ENCODE measurements at places on chromosomes 6 and 20. TPM values are rescaled to one million over a fixed set of nuclear protein-coding genes. Genes with fewer than 3 reads are reported as not detected.

- peak; percentile 93 for DNase-seq
Observed at GRCh38 chr6:163413345-163414116, 987 bp upstream of the QKI start.

- no peak for DNase-seq
Observed at GRCh38 chr6:88629838-88630494, 333.5 kb downstream of the RNGTT start.

- no peak for DNase-seq
Observed at GRCh38 chr6:80956898-80957297, 795.6 kb downstream of the TENT5A start.

DNA sequence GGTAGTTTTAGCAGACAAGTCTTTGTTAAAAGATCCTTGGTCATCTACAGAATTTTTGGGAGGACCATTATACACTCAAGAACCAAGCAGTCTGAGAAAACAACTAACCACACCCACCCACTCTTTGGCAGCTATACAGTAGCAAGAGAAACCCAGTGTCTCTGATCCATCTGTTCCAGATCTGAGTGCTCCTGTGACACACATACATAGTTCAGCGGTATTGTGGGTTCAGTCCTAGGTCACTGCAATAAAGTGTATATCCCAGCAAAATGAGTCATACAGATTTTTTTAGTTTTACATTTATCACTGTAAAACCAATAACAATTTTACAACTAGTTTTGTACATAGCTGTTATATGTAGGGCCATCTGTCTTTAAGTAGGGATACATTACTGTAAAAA, 47.4 kb upstream of the PAK5 start:
- no peak for DNase-seq

The COL19A1 gene
- total RNA-seq: 0.09 TPM

- DNase-seq: no peak
Observed at GRCh38 chr6:63963769-63964315, 328.2 kb downstream of the PHF3 start.

DNA sequence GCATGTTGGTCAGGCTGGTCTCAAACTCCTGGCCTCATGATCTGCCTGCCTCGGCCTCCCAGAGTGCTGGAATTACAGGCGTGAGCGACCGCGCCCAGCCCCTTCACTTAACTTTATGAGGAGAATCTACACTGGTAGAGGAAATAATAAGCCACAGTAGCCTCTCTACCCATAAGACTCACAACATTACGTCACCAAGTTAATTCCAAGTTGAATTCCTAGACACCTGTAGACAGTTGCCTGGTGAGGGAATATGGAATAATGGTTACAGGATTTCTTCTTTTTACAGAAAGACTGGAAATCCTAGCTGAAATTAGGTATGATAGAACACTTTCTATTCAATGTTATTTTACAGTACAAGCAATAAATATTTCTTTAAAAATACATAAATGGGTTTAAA, 854.5 kb upstream of the EYS start:
- DNase-seq: no peak

DNA sequence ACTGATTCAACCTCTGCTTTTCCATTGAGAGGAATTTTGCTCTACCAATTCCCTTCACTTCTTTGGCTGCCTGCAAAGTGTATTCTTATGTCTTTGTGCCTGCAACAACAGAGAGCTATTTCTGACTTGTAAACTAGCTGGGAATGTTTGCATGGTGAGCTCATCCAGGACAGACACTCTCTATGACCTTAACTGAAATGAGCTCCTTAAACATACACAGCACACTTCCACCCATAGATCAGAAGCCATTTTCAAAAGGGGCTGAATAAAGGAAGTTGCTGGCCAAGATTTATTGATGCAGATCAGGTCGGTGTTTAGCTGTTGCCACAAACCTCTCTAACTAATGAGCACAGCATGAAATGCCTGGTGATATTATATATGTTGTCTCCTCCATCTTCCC, 377.7 kb downstream of the BTBD9 start:
- DNase-seq: peak; percentile 79

DNA sequence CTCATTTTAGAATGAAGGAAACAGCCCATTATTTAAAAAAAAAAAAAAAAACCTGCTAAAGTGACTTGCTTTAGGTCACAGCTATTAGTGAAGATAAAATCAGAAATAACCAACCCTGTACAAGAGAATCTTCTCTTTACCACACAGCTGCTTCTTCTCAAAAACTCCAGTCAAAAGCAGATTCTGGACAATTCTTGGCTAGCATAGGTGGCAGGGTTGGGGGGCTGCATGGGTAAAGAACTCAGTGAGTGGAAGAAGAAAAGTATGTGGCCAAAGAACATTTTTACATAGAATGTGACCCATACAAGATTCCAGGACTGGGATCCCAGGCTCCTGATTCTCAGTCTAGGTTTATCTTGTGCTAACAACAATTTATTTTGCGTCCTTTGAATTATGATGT, 9.4 kb upstream of the FRK start:
- no peak for DNase-seq

GRCh38 chr20:15655295-15655874, 917.9 kb downstream of the KIF16B start:
- no peak for DNase-seq

DNA sequence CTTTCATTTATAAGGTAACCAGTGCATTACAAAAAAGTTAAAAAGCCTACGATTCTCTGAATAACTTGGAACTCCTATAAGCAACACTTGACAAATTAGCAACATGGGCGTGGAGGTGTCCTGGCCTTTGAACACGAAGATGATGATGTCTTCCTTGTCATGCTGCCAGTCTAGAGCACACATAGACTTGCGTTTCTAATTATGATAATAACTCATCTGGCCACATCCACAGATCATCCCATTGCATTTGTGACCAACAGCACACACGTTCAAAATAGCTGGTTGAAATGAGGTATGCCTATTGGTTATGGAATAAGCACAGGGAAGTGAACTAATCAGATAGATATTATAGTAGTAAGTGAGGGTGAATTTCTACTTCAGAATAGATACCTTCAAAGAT, 608.9 kb downstream of the PRKN start:
- DNase-seq: no peak

The CYP39A1 gene
- total RNA-seq: 4.7 TPM

- DNase-seq: peak; percentile 80
Observed at GRCh38 chr20:38460040-38460623, 12.5 kb upstream of the RALGAPB start.

The EPHA7 gene
- 1.5 TPM for total RNA-seq

The ZGPAT gene
- 11.8 TPM for total RNA-seq

The CNKSR3 gene
- 11.7 TPM for total RNA-seq

GRCh38 chr6:131101911-131102680, 33.2 kb upstream of the AKAP7 start:
- peak; percentile 40 for DNase-seq

The TNNC2 gene
- 0.45 TPM for total RNA-seq

- no peak for DNase-seq
Observed at GRCh38 chr6:112286010-112286409, 31.6 kb upstream of the LAMA4 start.

The TOX2 gene
- total RNA-seq: 5.2 TPM

DNA sequence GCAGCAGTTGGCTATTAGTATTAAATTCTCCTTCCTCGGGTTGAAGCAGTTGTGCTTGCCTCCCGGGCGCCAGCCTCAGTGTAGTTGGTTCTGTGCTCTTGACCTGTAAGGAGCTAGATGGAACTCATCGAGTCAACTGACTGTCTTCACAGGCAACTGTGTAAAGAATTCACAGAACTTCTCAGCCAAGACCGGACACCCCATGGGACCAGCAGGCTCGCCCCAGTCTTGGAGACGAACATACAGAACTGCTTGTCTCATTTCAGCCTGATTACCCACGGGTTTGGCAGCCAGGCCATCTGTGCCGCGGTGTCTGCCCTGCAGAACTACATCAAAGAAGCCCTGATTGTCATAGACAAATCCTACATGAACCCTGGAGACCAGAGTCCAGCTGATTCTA, 8.5 kb downstream of the TFAP2C start:
- no peak for DNase-seq

GRCh38 chr6:118419448-118420394, 128.4 kb upstream of the PLN start:
- DNase-seq: no peak

GRCh38 chr6:31587791-31588777, 2.0 kb downstream of the LST1 start:
- DNase-seq: no peak

GRCh38 chr6:328136-328670, 35.9 kb downstream of the DUSP22 start:
- DNase-seq: peak; percentile 91

DNA sequence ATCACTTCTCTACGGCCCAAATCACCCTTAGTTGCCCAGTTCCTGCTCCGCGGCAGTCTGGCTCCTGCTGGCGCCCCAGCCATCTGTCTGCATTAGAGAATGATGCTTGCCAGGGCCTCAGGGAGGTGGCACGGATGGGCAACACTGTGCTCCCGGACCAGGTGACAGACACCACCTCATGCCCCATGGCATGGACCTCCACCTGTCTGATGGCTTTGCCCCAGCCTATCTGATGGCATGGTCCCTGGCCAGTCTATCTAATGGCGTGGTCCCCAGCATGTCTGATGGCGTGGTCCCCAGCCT, 18.8 kb upstream of the MRGBP start:
- DNase-seq: no peak

GRCh38 chr6:150830439-150831165, 34.9 kb upstream of the MTHFD1L start:
- no peak for DNase-seq

GRCh38 chr6:123016431-123017103, 20.5 kb downstream of the CLVS2 start:
- no peak for DNase-seq

The GABRR2 gene
- 0.09 TPM for total RNA-seq

- DNase-seq: no peak
Observed at GRCh38 chr6:24157886-24158285, 31.9 kb downstream of the NRSN1 start.

The CGAS gene
- total RNA-seq: 5.4 TPM

- DNase-seq: no peak
Observed at GRCh38 chr20:63281742-63282665, 9.4 kb downstream of the ARFGAP1 start.

The GJA10 gene
- not detected for total RNA-seq

- no peak for DNase-seq
Observed at GRCh38 chr20:32524829-32525501, 60.2 kb downstream of the NOL4L start.

GRCh38 chr20:42338294-42339201, 720.4 kb upstream of the CHD6 start:
- DNase-seq: no peak

The PCIF1 gene
- total RNA-seq: 15.9 TPM

DNA sequence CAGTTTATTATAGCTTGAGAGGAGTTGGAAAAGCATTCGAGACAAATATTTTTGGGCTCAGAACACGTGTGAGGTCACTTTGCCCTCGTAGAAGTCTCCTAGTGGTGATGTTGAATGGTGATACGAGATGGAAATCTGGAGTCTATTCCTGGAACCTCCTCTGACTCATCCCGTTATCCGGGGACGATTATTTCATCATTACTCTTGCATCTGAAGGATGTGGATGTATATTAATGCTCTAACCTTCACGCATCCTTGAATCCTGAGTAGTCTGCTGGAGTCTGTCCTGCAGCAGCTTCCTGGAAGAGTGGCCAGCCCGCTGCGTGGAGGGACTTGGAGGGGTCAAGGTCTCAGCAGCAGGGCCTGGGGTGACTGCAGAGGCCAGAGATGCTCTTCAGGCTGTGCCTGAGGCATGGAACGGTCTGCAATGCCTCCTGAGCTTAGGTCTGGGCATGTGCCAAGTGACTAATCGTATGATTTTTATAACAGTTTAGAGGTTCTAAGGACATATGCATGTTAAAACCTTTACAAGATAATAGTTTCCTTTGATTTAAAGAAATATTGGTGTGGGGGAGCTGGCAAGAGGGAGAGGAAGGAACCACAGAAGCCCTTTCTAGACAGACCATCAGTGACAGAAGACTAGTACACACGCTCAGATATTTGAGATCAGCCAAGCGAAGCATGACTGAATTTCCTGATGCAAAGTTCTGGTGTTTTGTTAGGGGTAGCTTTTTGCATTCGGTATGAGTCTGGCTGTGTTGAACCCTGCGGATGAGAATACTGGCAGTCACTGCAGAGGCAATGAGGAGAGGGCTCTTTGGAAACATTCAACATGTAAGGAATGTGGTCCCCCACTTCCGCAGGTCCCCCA, 400.2 kb downstream of the QKI start:
- DNase-seq: peak; percentile 54

GRCh38 chr20:19786311-19786710, 28.3 kb downstream of the RIN2 start:
- peak; percentile 97 for DNase-seq

DNA sequence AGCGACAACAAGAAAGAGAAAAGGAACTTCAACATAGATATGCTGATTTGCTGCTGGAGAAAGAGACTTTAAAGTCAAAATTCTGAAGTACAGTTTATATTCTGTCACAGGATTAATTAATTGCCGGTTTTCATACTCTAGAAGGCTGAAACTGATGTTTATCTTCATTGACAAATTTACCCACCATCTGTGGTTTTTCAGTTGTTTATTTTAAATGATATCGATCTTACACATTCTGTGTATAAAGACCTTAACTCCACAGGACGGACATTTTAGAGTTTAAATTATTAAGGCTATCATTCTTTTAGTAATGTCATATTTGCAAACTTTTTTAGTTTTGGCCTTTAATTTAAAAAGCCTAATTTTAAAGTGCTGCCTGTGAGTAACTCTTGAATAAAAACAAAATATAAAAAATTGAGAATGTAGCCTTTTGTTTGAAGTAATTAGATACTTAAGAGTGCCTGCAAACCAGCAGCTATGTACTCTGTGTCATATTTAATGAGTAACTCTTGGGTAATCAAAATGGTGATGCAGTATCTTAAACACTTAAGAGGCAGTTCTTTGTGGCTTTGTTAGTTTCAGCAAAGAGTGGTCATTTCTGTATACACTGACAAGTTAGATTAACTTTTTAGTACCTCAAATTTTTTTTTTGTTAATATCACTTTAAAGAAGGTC, 59.3 kb downstream of the CDC5L start:
- peak; percentile 67 for DNase-seq

DNA sequence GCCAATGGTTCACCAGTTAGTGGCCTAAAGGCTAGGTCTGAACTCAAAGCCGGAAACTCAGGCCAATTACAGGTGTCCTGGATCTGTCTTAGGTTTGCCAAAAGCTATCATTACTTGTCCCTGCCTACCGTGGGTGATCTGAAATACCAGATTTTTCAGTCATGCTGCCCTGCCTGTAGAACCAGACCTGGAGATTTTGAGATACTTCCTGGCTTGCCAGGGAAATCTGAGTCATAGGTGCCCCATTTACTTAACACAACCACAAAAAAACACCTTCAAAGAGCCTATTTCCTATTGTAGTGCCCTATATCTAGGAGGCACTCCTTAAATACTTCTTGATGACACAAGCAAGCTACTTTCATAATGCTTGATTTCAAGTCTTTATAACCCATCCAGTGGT, 13.9 kb upstream of the RANBP9 start:
- DNase-seq: peak; percentile 42

Data from fibroblast of the aortic adventitia (primary cell).